ENCODE measurements at places on chromosomes 6 and 20.

GRCh38 chr20:4896119-4896702, 105.1 kb downstream of the SLC23A2 start:
- DNase-seq = no peak

GRCh38 chr20:50798650-50799049, 3.8 kb downstream of the BCAS4 start:
- no peak for DNase-seq

GRCh38 chr20:32356622-32357374, 1.3 kb upstream of the ASXL1 start:
- DNase-seq = no peak

DNA sequence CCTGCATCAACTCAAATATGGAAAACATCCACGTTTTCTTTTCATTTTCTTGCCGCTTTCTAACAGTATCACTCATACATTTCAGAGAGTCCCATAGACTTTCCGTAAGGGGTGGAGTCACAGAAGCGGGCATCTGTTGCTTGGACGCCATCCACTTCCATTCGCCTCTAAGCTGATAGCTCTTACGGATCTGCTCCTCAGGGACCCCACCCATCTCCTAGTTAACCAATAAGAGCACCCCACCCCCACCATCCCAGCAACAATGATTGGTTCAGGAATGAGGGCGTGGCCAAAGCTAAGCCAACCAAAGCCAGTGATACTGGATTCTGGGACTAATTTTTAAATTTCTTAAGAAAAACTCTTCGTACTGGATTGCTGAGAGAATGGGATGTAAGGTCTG, 42.4 kb downstream of the SLC2A10 start:
- no peak for DNase-seq

DNA sequence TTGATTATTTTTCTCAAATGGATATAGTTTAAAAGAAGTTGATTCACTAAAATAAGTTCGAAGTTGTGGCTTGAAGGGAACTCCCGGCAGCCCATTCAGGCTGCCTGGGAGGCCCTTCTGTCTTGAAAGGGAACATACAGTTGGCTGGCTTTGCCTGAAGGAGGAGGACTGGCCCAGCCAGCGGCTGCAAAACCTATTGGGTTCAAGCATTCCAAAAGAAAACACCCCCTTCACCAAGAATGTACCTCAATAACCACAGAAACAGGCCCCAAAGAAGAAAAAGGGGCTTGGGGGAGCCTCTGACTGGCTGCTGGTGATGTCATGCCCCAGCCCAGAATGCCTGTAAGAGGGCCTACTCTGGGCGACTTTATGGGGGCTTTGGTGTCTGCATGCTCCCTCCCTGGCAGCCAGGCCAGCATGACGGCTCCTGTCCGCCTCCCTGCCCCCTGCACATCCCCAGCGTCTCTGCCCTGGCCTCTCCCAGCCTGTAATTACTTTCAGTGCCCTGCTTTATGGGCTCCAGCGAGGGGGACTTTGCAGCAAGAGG, 36.5 kb downstream of the MAFB start:
- DNase-seq = no peak

DNA sequence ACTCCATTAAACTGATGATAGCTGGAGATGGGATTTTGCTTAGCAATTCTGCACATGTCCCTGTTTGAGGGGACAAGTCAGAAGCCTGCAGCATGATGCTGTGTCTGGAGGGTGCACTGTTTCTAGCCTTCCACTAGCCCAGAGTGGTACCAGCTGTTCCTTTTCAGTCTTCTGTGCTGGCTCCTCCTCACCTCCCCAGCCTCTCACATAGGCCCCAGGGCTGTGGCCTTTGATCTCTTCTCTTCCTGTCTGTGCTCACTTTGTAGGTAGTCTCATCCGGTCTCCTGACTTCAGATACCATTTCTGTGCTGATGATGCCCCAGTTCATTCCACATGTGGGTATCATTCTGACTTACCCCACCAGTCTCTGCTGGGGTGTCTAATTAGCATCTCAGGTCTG, 126.3 kb downstream of the HIVEP1 start:
- no peak for DNase-seq

- no peak for DNase-seq
These were observed 262.4 kb upstream of the MARCKS start for GRCh38 chr6:113594726-113595125.

DNA sequence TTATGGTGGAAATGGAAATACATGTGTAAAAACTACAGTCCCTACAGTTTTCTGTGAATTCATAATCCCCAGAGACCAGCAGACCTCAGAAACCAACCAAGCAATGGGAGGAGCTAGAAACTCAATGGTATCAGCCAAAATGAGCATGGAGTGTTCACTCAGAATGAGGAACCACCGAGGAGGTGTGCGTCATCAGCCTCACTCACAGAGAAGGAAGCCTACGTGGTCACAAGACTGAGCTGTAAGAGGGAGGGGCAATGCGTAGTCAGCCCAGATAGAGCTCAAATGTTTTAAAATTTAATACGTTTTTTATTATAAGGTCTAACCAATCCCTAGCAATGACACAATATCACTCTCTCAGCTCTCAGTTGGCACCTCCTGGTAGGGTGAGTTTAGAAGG, 17.4 kb downstream of the MYLK4 start:
- DNase-seq = no peak

DNA sequence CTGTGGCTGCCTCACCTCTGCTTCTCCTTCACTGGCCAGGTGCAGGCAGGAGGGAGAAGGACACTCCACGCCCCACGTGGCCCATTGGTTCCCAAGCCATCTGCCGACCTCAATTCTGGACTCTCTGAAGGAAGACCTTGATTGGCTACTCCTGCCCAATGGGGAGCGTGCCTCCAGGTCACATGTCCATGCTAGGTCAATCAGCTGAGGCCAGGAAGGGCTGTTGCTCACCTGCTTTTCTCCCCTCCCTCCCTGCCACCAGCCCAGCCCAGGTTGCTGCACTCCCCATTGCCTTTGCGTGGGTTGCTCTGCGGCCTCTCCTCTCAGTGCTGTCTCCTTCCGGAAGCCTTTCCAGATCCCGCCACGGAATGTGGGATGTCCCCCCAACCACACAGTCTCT, 21.9 kb upstream of the CDH4 start:
- DNase-seq = no peak

DNA sequence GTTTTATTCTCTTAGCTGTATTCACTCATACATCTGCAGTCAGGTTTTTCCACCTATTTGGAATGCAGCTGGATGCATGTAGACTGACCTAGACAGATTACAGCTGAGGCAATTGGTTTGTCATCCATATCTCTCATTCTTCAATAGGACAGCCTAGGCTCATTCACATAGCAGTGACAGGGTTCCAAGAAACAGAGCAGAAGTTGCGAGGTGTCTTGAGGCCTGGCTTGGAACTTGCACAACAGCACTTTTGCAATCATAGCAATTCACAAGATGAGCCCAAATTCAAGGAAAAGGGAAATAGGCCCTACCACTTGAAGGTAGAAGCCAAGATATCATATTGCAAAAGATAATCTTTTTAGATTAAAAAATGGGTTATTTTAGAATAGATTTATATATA, 508.9 kb upstream of the JAG1 start:
- DNase-seq = no peak

DNA sequence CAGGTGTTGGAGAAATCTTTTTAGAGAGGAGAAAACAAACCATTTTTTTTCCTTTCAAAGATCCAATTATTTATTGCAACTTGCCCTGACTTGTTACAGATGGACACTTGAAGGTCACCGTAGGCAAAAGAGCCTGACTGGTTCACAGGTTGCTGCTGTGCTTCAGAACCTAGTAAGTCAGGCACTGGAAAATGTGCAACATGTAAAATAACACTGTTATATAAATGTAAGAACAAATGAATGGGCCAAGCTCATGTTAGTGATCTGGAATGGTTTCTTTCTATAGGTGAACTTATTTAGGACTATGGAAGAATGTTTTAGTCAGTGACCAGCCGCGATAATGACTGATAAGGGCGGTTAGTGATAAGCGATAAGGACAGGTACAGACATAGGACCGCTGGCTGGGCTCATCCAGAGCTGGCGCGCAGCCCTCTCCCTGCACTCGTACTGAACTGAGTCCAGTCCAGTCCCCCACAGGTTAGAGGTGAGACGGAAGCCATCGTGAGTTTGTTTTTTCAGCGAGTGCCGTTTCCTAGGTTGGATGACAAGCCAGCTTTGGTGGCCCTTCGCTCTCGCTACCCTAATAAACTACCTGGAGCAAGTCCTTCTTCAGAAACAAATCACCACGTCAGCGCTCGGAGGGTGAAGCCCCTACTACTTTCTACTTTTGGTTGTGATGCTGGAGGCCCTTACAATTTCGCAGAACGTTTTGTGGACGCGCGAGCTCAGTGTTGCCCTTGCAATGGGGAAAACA, 94.4 kb upstream of the PRDM1 start:
- peak; percentile 25 for DNase-seq

DNA sequence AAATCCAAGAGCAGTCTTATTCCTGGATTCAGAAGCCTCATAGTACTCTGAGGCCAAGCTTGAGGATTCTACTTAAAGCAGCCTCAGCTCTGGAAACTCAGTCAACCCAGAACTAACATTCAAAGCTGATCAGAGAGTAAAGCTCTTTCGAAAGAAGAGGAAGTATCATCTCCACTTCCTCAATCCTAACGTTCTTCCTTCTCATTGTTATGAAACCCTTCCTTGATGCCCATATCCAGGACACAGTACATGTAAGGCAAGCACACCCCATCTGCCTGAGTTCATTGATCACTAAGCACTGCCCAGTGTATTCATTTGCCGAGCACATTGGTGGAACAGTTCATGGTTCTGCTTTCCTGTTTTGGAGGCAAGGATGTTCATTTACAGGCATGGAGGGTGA, at the start of gene IPCEF1:
IPCEF1 (minus strand) TSS at position 114 of the 400 bp plus-strand sequence. CDS start 90,856 bp downstream, outside the sequence.
- no peak for DNase-seq

- no peak for DNase-seq
These were observed 110.7 kb upstream of the PHACTR1 start for GRCh38 chr6:12605888-12606345.

DNA sequence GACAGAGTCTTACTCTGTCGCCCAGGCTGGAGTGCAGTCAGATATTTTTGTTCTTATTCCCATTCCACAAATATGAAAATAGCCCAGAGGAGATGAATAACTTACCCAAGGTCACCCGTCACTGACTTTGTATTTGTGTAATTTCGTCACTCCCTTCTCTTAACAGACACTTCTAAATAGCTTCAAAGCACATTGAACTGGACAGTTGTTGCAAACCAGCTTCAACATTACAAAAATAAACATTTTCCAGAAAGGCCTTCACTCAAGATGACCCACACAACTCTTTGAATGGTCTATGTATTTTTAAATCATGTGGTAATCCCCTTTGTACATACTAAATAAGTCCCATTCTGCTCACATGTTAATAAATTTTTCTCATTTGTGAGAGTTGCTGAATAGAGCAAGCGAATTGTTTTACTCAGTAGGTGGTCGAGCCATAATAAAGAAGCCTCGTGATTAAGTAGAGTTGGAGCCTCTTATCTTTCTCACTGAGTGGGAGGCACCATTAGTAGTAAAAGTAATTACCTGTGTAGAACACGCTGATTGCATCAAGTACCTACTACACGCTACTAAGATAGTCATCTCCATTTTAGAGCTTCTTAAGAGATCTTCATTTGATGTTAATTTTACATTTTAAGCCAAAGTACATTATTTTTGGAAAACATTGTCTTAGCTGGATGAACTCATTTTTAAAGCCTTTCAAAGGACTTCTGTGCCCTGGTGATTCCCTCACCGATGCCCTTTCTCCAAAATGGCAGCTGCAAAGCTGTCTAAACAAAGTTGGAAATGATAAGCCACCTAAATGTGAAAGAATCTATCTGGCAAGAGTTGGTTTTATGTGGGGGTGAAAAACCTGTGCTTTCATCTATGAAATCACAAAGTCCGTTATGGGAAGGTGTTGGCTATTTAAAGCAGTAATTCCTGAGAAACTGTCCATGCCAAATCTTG, 110.0 kb downstream of the TSHZ2 start:
- DNase-seq = no peak

- no peak for DNase-seq
These were observed 15.7 kb upstream of the MRAP2 start for GRCh38 chr6:84017709-84018452.

DNA sequence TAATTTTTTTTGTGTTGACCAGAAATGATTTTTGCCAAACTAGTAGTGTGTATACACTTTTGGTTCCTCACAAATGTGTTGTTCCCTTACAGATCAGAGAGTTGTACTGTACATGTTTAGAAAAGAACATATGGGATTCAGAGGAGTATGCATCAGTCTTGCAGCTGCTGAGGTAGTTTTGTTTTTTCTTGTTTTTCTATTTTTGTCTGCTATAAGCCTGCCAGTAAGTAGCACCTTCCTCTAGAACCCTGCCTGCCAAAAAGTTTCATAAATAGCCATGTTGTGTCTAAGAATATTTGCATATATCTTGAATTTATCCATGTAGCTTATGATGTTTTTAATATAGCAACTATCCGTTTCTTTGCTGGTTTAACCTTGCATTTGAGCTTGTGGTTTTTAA, 46.4 kb downstream of the ORC3 start:
- DNase-seq = no peak

DNA sequence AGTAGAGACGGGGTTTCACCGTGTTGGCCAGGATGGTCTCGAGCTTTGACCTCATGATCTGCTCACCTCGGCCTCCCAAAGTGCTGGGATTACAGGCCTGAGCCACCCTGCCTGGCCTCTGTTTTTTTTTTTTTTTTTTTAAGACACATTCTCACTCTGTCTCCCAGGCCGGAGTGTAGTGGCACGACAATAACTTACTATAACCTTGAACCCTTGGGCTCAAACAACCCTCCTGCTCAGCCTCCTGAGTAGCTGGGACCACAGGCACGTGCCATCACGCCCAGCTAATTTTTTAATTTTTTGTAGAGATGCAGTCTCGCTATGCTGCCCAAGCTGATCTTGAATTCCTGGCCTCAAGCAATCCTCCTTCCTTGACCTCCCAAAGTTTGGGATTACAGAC, 26.6 kb downstream of the CPXM1 start:
- no peak for DNase-seq

DNA sequence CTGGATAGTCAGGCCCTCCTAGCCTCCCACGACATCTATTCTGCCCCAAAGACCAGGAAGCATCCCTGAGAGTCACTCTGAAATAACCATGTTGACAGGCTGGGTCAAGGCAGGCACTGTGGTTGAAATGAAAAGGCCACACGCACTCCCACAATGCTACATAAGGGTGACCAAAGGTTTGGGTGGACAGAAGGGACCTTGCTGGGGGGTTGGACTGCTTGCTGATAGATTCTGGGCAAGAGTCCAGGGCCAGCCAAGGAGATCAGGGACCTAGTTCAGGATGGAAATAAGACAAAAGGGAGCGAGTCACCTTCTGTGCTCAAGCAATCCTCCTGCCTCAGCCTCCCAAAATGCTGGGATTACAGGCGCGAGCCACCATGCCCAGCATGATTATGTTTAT, 32.5 kb upstream of the DSN1 start:
- DNase-seq = no peak

DNA sequence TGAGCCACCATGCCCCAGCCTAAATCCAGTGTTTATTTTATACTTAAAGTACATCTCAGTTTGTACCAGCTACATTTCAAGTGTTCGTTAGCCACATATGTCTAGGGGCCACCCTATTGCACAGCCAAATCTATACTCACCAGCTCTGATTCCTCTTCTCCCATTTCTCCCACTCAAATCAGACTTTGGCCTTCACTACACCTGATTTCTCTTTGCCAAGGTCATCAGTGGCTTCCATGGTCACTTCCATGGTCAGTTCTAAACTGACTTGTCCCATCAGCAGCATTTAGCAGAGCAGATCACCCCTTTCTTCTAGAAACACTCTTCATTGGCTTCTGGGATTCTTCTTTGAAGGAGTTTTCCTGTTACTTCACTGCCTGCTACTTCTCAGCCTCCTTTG, 14.1 kb downstream of the GHRH start:
- DNase-seq = no peak

Measured in activated T-helper 9 cell treated with anti-CD3 and anti-CD28 coated beads, Interleukin-2, amount 50 U/mL, for 16 hours (primary cell).